ENCODE measurements at places on chromosomes 11 and 22.

- no peak for DNase-seq
These were observed 224.6 kb upstream of the PLET1 start for GRCh38 chr11:112485280-112485679.

GRCh38 chr22:40434745-40435144 is 64.4 kb downstream of the SGSM3 start:
- no peak for DNase-seq

DNA sequence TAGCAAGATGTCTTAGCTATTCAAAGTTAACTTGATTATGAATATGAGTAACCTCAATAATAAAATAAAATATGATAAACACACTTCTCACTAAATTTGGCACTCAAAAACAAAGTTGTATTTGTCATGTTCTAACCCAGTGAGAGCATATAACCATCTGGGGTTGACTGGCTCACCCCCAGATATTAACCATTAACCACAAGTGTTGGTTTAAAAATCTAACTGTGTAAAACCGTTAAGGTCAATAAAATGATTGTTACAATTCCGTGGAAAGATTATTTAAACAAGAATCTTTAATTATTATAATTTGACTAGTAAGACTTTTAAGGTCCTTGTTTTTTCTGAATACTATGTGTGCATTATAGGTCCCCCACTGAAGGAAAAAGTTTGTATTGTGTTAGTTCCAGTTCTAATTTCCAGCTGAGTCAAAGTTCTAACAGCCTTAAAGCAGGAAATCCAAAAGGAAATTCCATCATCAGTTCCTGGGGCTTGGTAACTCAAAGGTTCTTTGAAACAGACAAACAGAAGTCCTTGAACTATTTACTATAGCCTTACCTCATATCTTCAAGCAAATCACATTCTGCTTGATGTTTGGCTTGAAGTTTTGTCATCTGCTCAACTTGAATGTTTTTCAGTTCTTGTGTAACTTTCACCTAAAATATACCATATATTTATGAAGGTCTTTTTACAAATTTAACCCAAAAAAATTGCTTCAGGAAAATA is 2.5 kb downstream of the FCHSD2 start:
- DNase-seq = no peak

DNA sequence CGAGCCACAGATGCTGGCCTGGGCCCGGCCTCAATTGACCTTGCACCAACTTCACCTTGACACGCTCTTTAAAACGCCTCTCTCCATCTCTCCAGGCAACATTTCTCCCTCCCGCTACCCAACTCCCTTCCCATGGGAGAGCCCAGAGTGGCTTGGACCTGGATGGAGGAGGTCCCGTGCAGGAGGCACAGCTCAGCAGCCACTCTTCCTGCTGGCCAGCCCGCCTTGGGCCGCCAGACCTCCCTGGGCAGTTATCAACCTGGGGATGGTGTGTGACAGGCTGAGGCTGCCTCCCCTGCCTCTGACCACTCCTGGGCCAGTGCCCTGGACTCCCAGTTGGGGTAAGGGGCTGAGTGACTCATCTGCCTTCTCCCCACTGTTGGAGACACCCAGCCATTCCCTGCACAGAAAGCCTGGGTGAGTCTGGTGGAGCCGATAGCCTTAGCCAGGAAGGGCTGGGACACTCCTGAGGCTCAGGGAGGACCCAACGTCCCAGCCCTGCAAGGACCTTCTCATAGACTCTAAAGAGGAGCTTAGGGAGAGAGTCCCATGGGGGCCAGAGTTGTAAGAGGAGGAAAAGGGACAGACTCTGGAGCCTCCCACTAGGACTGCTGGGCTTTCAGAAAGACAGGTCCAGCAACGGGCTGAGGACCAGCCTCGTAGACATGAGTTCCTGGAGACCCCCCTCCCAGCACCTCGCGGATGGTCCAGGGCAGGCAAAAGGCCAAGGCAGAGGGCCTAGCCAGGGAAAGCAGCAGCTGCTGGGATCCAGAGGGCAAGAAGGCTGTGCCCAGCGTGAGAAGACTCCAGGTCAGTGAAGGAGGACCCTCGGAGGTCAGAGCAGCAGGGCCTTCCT is 131.7 kb downstream of the CEP164 start:
- DNase-seq = no peak

DNA sequence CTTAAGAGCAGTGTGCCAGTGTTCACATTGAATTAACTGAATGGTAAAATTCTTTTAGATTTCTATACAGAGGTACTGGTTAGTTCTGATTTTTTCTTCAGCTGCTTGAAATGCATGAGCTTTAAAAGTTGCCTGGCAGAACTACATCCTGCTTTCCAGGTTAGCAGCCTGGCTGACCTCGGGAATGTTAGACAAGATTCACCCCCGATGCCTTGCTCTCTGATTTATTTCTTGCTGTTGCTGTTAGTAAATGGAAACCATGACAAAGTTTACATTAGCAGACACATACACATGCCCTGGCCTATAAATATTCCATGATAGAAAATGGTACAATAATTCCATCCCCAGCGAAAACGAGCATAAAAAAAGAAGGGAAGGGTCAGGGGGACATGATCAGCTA is 47.0 kb downstream of the WT1 start:
- DNase-seq = no peak

- no peak for DNase-seq
These were observed 82.8 kb upstream of the PLET1 start for GRCh38 chr11:112343368-112344039.

GRCh38 chr11:117706322-117706814 is 90.6 kb downstream of the DSCAML1 start:
- DNase-seq = no peak

DNA sequence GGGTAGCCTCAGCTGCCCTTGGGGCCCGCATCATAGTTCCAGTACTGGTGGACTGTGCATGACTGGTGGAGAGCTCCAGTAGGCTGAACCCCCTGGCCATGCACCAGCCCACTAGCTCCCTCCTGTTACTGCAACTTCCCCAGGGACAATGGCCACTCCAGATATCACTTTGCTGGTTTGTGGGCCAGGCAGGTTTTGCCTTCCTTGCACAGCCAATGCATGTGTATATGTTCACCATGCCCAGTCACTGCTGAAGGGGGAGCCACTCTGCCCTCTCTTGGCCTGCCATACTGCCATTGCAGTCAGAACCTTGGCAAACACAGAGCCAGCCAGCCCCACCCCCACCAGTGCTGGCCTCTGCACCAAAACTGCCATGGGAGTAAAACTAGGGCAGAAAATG is 2095.3 kb upstream of the RAG2 start:
- DNase-seq = no peak
